ENCODE measurements at places on chromosomes 2 and 18. TPM values are rescaled to one million over a fixed set of nuclear protein-coding genes. Genes with fewer than 3 reads are reported as not detected.

The SGPP2 gene
- total RNA-seq = not detected

The HMSD gene
- total RNA-seq = not detected

The FAM228B gene
- 8.3 TPM for total RNA-seq

The CCDC141 gene
- 0.53 TPM for total RNA-seq

The GRHL1 gene
- 0.33 TPM for total RNA-seq

The SEC11C gene
- 11.4 TPM for total RNA-seq

The ZEB2 gene
- 136 TPM for total RNA-seq

The UGT1A3 gene
- not detected for total RNA-seq

The ALPI gene
- not detected for total RNA-seq

The AMER3 gene
- total RNA-seq = not detected

The EML6 gene
- total RNA-seq = 1.2 TPM

The PGAP1 gene
- total RNA-seq = 14.0 TPM
